ENCODE measurements at places on chromosomes 7 and 10. TPM values are rescaled to one million over a fixed set of nuclear protein-coding genes. Genes with fewer than 3 reads are reported as not detected.

- H3K36me3 ChIP-seq, result no peaks in the 10 kb centered on the region
- no peaks in the 10 kb centered on the region for H3K27me3 ChIP-seq
- no peak overlapping the region for H3K27ac ChIP-seq
Observed at GRCh38 chr7:115474137-115474536, 552.2 kb downstream of the MDFIC start.

DNA sequence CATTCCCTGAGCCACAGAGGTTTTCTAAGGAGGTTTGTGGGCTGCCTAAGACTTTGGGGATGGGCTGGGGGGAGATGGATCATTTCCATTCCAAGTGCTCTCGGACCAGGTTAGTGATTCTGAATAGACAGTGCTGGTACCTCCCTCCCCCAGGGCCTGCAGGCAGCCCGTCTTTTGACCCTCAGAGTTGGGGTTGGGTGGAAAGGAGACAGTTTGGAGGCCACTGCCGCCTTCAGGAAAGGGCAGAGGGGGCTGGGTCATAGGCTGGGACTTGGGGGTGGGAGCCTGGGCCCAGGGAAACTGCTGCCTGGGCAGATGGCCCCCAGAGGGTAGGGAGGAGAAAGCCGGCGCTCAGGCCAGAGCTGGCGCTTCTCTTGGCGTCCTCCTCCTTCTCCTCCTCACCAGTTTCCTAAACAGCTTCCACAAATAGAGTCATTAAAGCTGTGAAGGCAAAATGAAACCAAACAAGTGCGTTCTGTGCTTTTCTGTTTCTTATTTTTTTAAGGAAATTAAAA, 4.4 kb downstream of the UNC5B start:
- H3K36me3 ChIP-seq, result no peaks in the 10 kb centered on the region
- DNase-seq, result no peak
- no peak overlapping the region for H3K27ac ChIP-seq
- H3K4me1 ChIP-seq, result peaks cover 39% of the 10 kb centered on the region
- H3K27me3 ChIP-seq, result peaks cover 42% of the 10 kb centered on the region

GRCh38 chr7:40151504-40151903, 16.7 kb downstream of the SUGCT start:
- no peaks in the 10 kb centered on the region for H3K27me3 ChIP-seq
- DNase-seq, result no peak
- no peak overlapping the region for H3K27ac ChIP-seq
- H3K4me1 ChIP-seq, result peaks cover 3% of the 10 kb centered on the region

- DNase-seq, result no peak
- no peaks in the 10 kb centered on the region for H3K27me3 ChIP-seq
- no peak overlapping the region for H3K4me3 ChIP-seq
- H3K27ac ChIP-seq, result no peak overlapping the region
- peaks cover 15% of the 10 kb centered on the region for H3K4me1 ChIP-seq
Observed at GRCh38 chr7:91352091-91352490, 87.9 kb downstream of the FZD1 start.

BAIAP2L1 gene
- total RNA-seq, result 15.9 TPM

TBRG4 gene
- 67.4 TPM for total RNA-seq

CYP3A7 gene
- total RNA-seq, result not detected

DNA sequence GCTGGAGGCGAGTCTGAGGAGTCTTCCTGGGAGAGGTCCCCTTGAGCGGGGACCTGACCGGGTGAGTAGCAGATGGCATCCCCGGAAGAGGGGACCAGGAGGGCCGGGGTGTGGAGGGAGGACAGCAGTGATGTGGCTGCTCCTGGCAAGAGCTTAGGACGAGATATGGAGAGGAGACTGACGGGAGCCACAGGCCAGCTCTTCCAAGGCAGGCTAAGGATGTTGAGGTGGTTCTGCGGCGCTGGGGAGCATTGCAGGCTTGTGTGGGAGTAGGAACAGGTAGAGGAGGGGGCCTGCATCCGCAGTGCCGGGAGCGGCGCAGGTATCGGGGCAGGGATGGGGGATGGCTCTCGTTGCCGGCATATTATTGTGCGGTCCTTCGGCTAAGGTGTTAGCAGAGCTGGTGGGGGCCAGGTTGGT, 76.7 kb upstream of the ANLN start:
- peaks cover 20% of the 10 kb centered on the region for H3K4me1 ChIP-seq
- no peak for DNase-seq
- no peaks in the 10 kb centered on the region for H3K27me3 ChIP-seq
- no peaks in the 10 kb centered on the region for H3K36me3 ChIP-seq
- no peak overlapping the region for H3K4me3 ChIP-seq

OTUD1 gene
- 3.8 TPM for total RNA-seq

CDC14C gene
- not detected for total RNA-seq

NAT16 gene
- total RNA-seq, result not detected

DNA sequence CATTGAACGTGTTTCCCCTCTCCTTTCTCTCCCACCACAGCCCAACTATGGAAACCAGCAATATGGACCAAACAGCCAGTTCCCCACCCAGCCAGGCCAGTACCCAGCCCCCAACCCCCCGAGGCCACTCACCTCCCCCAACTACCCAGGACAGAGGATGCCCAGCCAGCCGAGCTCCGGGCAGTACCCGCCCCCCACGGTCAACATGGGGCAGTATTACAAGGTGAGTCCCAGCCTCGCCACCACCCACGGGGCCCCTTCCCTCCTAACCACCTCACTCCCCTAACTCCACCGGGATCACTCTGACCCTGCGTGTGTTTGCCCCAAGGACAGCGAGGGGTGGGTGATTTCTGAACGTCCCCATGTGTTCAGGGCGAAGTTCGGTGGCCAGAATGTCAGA, 50.8 kb upstream of the PPIF start:
- H3K36me3 ChIP-seq, result peaks cover 92% of the 10 kb centered on the region
- peaks cover 32% of the 10 kb centered on the region for H3K4me1 ChIP-seq
- no peak overlapping the region for H3K27ac ChIP-seq

All from SJSA1 (cell line).